Lower lobe of right lung (tissue), 2 donors: ENCODE measurements at places on chromosomes 4 and X. TPM values are rescaled to one million over a fixed set of nuclear protein-coding genes. Genes with fewer than 3 reads are reported as not detected.

GRCh38 chr4:100269446-100269845 lies 79.2 kb upstream of the DDIT4L start:
- H3K4me1 ChIP-seq, result no peaks in the 10 kb centered on the region
- no peak overlapping the region for H3K27ac ChIP-seq
- H3K36me3 ChIP-seq, result no peaks in the 10 kb centered on the region
- no peak for DNase-seq
- no peak overlapping the region for H3K4me3 ChIP-seq

DNA sequence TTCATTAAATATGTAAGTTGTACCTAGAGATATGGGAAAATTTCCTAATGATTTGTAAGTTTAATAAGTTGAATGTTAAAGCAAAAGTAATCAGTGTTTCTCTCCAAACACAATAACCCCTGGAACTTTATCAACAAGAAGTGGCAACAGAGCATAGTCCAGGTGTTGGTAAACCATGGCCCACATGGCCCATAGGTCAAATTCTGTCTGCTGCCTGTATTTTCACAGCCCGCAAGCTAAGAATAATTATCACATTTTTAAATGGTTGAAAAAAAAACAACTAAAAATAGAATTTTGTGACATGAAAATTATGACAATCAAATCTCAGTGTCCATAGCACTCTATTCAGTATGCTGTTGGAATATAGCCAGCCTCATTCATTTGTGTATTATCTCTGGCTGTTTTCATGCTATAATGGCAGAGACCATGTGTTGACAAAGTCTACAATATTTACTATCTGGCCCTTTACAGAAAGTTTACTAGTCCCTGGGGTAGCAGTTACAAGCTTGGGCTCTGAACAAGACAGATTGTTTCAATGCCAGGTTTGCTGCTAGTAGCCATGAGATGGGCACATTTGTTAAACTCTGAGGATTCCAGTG lies 395.8 kb downstream of the GASK1B start:
- H3K4me3 ChIP-seq, result no peak overlapping the region
- no peak for DNase-seq
- H3K27ac ChIP-seq, result no peak overlapping the region
- H3K36me3 ChIP-seq, result no peaks in the 10 kb centered on the region
- no peaks in the 10 kb centered on the region for H3K27me3 ChIP-seq
- H3K4me1 ChIP-seq, result no peaks in the 10 kb centered on the region

GRCh38 chr4:140854168-140854567 lies 98.0 kb upstream of the TBC1D9 start:
- H3K4me1 ChIP-seq, result no peaks in the 10 kb centered on the region

NHSL2 gene
- total RNA-seq, result 12.7 TPM

DNA sequence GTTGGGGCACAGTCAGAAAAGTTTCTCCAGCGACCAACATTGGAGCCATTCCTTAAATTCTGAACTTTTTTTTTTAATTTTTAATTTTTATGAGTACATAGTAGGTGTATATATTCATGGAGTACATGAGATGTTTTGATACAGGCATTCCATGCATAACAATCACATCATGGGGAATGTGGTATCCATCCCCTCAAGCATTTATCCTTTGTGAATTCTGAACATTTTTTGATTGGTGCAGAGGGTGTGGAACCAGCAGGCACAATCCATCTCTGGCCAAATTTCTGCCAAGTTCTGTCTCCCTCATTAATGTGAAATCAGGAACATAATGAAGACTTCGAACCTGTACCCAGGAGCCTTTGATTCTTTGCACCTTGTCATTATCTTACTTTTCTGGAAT lies 267.0 kb downstream of the FRMPD4 start:
- no peak overlapping the region for H3K4me3 ChIP-seq
- H3K27ac ChIP-seq, result no peak overlapping the region
- no peaks in the 10 kb centered on the region for H3K36me3 ChIP-seq

USP51 gene
- 4.2 TPM for total RNA-seq

GRCh38 chrX:93461060-93461459 lies 212.3 kb downstream of the NAP1L3 start:
- no peaks in the 10 kb centered on the region for H3K36me3 ChIP-seq
- H3K27me3 ChIP-seq, result no peaks in the 10 kb centered on the region
- H3K27ac ChIP-seq, result no peak overlapping the region
- DNase-seq, result no peak
- H3K4me3 ChIP-seq, result no peak overlapping the region

UGT2A3 gene
- total RNA-seq, result not detected

LDOC1 gene
- 15.2 TPM for total RNA-seq

DNA sequence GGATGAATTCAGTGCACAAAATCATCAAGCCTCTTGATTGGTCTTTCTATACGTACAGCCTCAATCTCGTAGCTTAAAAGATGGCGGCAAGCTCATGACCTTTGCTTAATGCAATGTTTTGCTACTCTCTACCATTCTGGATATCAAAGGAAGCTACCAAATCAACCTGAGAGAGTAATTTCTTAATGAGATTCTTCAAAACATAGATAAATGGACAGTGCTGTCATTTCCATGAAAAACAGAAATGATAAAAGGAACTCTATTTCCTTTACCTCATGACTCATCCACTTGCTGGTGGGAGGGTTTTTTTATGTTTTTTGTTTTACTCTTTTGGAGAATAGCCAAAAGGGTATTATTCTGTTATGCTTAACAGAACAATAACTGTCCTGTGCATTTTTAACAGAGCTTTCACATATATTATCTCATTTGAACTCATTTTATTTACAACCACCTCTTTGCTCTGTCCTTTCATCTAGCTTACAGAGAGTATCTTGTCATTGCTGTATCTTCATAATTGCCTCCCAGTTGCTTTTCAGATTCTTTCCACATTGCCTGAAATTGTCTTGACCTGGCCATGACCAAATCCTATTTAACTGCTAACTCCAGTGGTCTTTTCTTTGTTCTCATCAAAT lies 138.6 kb upstream of the GPR101 start:
- H3K4me1 ChIP-seq, result no peaks in the 10 kb centered on the region
- no peak for DNase-seq
- no peaks in the 10 kb centered on the region for H3K27me3 ChIP-seq
- H3K4me3 ChIP-seq, result no peak overlapping the region
- no peak overlapping the region for H3K27ac ChIP-seq

DNA sequence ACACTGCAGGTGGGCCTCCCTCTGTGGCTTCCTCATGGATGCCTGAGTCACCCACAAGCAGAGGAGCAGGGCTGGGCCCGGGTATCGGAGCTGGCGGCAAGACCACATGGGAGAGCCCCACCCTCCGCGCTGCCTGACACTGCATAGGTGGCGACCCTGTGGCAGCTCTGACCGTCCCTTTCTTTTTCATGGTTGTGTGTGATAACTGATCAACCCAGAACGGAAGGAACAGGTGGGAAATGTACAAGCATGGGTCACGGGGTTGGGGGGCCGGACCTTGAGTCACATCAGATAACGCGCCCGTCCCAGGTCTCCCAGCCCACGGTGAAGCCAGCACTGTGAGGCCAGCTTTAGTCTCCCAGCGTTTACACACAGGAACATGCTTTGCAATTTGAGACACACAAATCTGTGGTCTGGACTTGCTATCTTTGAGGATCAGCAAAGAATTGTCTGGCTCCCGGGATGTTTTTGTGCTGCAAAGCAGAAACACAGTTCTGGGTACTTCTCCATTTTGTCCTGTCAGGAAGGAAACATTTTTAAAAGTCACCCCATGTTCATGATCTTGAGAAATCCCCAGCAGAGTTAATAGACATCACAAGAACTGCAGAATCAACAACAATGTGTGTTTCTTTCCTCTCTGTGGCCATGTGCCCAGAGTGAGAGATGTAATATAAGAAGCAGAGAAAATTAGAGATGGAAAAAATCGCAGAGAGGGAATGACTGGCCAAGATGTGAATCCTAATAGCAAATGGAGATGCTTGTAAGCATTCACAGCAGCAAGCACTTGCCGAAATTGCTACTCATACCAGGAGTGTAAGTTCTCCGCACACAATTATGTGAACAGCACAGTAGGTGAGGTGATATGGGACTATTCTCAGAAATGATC lies 70.1 kb upstream of the CBR4 start:
- H3K27ac ChIP-seq, result peak overlapping the region; percentile 72
- H3K4me1 ChIP-seq, result peaks cover 16% of the 10 kb centered on the region
- H3K27me3 ChIP-seq, result no peaks in the 10 kb centered on the region
- H3K36me3 ChIP-seq, result no peaks in the 10 kb centered on the region

WDR17 gene
- total RNA-seq, result 5.6 TPM

- no peaks in the 10 kb centered on the region for H3K36me3 ChIP-seq
- no peaks in the 10 kb centered on the region for H3K4me1 ChIP-seq
- DNase-seq, result no peak
Observed at GRCh38 chr4:108917255-108917654, 154.4 kb upstream of the ETNPPL start.
